H7 (cell line): ENCODE measurements at places on chromosomes 2 and 18. TPM values are rescaled to one million over a fixed set of nuclear protein-coding genes. Genes with fewer than 3 reads are reported as not detected.

DNA sequence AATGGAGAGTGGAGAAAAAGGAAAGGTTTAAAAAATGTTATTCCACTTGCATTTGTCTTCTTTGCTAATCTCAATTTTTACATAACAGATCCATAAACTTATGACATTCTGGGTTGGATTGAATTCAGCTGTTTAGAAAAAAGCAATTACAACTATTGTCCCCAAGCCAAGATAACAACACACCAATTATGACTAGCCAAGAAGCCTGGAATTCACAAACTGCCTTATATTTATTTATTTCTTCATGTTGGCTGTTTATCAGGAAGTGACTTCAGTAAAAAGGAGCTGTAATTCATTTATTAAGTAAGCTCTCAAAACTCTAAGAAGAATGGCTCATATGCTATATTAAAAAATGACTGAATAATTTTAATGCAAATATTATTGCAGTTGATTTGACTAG lies 137.4 kb downstream of the CALCRL start:
- no peak for DNase-seq

DNA sequence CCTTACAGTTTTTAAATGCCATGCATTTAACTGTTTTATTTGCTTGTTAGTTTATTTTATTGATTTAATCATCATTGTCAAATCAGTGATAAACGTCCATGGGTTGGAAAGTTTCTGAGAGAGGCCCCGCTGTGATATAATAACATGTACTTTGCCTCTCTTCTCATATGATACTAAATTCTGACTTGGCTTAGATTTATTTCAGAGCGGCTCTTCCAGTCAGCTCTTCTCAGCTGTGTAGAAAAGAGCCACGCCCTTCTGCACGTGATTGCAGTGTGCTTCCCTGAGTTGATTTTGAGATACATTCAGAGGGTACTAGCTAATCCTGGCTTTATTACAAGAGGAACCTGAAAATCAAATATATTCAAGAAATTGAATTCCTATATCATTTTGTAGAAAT lies 218.6 kb downstream of the KCNE4 start:
- DNase-seq, result no peak

GRCh38 chr2:183541766-183542165 lies 417.5 kb downstream of the NUP35 start:
- DNase-seq, result no peak

GRCh38 chr2:57490741-57491140 lies 555.9 kb upstream of the VRK2 start:
- no peak for DNase-seq

DNA sequence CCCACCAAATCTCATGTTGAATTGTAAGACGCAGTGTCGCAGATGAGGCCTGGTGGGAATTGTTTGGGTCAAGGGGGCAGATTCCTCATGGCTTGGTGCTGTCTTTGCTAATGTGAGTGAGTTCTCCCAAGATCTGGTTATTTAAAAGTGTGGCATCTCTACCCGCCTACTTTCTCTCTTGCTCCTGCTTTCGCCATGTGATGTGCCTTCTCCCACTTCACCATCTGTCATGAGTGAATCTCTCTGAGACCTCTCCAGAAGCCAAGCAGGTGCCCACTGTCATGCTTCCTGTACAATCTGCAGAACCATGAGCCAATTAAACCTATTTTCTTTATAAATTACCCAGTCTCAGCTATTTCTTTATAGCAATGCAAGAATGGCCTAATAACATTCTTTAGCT lies 246.6 kb upstream of the CDH20 start:
- no peak for DNase-seq

DNA sequence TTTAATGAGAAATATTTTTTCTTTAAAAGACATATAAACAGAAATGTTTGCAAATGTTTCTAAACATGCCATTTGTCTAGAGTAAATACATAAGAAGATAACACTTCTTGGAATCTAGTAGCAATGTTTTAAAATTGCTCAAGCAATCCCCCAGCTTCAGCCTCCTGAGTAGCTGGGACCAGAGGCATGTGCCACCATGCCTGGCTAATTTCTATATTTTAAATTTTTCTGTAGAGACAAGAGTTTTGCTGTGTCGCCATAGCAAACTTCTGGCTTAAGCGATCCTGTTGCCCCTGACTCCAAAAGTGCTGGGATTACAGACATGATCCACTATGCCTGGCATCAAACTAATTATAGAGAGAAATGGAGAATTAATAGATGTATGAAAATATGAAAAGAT lies 14.6 kb upstream of the MBD2 start:
- no peak for DNase-seq

GRCh38 chr2:99880148-99880963 lies 262.0 kb downstream of the AFF3 start:
- DNase-seq, result no peak

DNA sequence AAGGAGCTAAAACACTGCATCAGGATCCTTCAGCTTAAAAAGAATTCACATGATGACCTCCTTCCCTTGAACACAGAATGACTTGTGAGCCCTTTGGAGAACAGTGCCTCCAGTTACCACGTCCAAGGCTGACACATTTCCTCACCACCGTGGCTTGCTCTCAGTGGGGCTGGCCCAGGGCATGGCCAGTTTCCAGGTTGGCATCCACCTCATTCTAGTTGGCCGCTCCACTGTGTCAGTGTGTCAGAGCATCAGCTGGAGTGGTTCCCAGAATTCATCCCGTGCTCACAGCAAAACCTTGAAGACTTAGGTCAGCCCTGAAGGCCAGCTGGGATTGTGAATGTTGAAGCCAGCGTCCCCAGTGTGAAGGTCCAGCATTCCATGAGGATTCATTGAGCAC lies 158.5 kb downstream of the INSIG2 start:
- DNase-seq, result no peak

DNA sequence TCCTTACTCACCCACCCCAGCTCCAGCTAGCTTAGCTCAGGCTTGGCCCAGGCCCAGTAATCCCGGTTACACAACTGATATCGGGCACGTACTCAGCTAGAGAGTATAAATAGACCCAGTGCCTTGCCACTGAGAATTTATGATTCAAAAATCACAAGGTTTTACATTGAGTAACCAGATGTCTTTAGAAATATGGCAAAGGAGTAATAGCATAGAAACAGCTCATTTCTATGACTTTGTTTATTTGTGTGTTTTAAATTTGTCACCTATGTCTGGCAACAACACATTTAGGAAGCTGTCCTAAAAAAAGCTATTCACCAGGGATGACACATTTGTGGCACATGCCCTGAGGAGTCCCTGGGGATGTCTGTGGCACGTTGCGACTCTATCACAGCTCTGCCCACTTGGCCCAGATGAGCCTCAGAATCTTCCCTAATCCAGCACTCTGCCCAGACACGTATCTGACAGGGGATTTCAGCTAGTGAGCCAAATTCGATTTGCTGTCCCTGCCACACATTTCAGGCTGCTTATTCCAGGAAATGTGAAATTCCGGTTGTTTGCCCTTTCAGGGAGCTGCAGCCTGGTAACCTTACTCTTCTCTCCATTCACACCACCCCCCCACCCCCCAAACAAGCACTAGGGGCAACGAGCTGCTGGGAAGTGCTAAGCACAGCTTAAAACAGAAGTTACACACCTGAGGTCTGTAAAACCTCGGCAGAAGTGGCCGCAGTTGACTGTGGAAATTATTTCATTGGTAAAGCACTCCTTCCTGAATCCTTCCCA lies 85.4 kb upstream of the ZCCHC2 start:
- DNase-seq, result no peak

Gene INHBB
- 0.07 and 0.11 TPM in 2 replicates for total RNA-seq

Gene CFAP65
- 0.11 TPM in 1 of 2 replicates, not detected in the other for total RNA-seq
